ENCODE measurements at places on chromosomes 11 and 22. TPM values are rescaled to one million over a fixed set of nuclear protein-coding genes. Genes with fewer than 3 reads are reported as not detected.
A peak's percentile ranks its signal among the peaks of the same experiment; 100 is the strongest.

The PARVG gene
- not detected for total RNA-seq

The PEX16 gene
- total RNA-seq, result 52.0 TPM

The YPEL1 gene
- total RNA-seq, result 4.9 TPM

The CCDC81 gene
- total RNA-seq, result not detected

The WT1 gene
- total RNA-seq, result 8.5 TPM

The PIWIL4 gene
- total RNA-seq, result 1.8 TPM

- peak; percentile 16 for DNase-seq
Observed at GRCh38 chr22:31891366-31892079, 52.8 kb upstream of the YWHAH start.

DNA sequence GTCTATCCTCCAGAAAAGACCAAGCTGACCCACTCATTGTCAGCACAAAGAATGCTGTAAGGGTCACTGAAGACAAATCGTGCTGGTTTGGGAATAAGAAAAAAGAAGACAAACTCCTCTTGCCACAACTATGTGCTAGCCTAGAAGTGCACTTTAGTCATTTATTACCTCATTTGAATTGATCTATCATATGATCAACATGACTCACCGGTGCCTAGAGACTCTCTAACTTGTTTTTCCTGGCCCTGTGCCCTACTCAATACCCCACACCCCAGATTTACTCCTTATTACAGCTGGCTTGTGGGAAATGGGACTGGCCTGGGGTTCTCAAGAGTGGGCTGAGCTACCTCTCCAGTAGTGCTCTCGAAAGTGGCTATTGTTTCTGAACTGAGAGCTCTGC is 35.9 kb upstream of the HORMAD2 start:
- peak; percentile 93 for DNase-seq

DNA sequence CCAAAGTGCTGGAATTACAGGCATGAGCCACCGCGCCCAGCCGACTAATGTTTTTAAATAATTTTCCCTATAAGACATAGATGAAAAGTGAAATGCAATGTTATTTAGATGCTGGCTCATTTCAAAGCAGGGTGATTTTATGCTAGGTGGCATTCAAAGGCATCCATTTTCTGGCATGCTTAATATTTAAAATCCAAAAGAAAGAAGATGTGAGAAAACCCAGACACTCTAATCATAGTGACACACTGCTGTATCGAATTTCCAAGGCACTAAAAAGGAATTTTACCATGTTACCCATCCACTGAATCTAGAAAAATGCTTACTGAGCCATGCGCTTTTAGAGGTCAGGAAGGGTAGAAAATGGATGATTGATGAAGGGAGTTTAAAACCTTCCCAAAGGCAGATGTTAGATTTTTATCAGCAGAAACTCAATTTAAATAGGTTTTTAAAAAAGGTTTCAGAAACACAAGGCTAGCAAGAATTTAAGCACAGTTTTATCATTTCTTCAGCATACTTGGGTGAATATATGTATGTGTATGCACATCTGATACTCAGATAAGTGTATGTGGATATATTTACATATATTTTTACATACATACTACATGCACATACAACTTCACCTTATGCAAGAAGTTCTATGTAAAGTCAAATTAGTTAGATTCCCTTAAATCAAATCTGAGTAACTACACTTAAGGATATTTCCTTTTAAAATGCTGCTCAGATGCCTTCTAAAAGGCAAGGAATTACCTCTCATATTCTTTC is 24.1 kb upstream of the CCDC89 start:
- no peak for DNase-seq

DNA sequence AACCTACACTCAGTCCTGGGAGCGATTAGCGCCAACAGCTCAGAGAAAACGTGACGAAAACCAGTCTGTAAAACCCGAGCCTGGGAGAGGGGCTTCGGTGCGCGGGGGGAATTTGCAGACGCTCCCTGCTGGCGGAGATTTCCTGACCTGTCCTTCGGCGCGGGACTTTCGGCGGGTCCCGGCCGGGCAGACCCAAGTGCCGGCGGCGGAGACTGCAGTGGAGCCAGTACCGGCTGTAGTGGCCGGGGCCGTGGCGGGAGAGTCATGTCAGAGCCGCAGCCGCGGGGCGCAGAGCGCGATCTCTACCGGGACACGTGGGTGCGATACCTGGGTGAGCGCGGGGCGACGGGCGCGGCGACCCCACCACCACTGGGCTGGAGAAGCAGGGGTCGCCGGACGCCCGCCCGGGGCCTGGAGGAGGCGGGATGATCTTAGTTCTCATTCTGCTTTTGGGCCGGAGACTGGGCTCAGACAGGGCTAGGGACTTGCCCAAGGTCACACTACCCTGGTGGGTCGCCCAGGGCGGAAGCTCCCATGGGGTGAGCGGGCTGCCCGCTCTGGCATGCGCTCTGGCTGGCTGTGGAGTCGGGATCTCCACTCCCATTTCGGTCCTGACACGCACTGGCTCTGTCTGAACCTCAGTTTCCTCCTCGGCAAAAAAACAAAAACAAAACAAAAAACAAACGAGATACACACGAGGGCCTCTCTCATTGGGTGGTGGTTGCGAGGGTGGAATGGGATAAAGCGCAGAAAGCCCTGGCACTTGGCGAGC is at the start of gene MTFP1:
MTFP1 (plus strand) TSS at position 153 of the 772 bp plus-strand sequence; CDS start at position 265, 112 bp downstream.
- no peak for DNase-seq

DNA sequence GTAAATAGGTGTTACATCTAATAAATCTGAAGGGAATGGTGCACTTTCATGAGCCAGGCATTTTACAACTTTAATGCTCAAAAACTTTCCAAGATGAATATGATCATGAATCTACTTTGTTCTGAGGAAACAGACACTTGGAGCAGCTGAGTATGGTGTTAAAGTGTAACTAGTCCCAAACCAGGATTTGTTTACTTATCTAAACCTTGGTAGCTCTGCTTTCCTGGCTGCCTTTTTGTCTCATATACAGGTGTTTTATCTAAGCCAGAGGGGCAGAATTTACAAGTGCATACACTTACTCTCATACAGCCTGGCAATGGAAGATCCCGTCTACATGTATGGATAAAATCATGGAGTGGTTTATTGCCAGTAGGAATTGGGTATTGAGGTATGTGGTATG is 171.5 kb downstream of the FAT3 start:
- DNase-seq, result no peak

DNA sequence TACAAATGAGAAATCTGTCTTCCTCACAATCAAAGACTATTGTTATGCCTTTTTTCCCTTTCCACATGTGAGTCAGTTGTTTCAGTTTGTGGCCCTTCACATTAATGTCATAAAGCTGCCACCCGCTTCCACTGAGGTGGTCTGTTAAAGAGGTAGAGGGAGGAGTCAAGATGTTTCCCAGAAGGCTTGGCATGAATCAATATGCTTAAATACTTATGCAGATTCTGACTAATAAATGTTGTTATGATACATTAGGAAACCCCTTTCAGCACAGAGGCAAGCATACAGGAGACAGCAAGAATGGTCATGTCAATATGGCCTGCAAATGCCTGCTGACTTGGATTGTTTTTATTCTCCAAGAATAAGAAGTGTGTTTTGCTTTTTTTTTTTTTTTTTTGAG is 6.5 kb downstream of the RTN3 start:
- DNase-seq, result no peak

DNA sequence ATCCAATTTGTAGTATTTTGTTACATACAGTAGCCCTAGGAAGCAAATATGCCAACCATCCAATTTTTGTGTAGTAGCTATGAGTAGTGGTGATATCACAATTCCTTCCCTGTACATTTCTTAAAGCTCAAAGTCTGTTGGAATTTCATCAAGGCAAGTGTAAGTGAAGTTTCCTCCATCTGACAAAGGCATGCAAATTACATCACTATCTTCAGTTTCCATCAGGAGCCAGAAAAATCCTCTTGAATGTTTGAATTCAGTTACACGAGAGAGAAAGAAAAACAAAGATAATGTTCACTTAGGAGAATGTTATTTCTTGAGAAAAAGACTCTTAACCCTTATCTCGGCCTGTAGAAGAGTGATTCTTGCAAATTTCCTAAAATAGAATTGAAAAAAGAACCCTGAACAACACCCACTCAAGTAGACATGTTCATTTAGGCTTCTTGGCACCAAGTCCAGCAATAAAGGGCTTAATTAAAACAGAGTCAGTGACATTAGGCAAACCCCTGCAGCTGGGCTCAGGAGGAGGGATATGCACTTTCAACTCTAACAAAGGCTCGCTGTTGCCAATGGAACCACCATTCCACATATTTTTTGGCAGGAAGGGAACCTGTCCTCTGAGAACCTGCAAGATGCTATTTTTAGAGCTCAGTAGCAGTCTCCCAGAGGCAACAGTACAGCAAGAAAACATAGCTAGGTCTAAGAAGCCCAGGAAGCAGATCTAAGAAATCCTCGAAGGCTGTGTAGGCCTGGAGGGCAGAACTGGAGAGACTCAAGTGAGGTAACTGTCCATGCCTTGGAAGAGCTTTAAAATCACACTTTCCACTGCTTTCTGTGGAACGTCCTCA is 144.6 kb downstream of the CCDC81 start:
- no peak for DNase-seq

- DNase-seq, result no peak
Observed at GRCh38 chr11:11535611-11536010, 86.2 kb downstream of the GALNT18 start.

DNA sequence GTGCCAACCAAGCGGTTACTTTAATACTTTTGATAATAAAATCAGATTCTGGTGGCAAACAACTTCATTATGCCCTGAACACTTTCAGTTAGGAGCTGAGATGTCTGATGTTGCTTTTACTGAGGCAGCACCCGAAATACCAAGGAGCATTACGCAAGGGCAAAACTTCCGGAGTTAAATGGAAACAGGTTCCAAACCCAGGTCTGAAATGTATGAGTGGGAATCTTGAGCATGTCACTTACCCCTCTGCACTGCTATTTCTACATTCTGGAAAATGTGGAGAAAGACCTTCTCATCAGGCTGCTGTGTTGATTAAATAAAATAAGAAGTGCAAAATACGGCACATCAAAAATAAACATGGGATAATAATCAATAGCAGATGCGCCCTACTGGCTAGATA is 315.1 kb downstream of the LARGE1 start:
- DNase-seq, result no peak

GRCh38 chr11:15616130-15617105 is 501.7 kb downstream of the INSC start:
- no peak for DNase-seq

DNA sequence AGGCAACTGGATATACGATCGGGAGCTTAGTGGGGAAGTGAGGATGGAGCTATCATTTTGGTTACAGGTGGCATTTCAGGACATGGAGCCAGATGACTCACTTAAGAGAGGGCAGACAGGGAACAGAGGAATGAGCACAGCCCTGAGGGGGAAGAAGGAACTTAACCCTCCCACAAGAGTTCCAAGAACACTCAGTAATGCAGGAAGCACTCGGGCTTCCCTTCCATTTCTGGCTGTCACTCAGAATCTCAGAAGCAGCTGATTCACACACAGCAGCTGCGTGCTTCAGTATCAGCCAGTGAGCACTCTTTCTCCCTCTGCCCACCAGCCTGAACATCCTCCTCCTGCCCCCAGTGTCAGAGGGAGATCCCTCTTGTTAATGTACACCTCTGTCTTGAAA is 34.8 kb downstream of the EFCAB6 start:
- DNase-seq, result peak; percentile 81

GRCh38 chr22:46054091-46055073 is 77.4 kb upstream of the WNT7B start:
- DNase-seq, result no peak

DNA sequence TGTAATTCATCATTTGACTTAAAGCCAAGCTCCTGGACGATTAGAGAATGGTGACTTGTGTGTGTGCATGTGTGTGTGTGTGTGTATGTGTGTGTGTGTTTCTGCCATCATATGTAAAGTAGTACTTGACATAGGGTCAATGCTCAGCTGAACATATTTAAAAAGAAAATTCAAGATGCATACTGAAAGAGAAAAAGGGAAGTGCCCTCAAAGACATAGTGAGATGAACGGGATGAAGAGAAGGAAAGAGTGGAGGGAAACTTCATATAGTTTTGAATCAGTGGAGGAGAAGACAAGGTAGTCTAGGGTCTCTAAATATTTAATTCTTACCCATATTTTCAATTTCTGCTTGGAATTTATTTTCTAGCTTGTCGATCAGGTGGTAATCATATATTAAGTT is 4.0 kb downstream of the TCN1 start:
- no peak for DNase-seq

DNA sequence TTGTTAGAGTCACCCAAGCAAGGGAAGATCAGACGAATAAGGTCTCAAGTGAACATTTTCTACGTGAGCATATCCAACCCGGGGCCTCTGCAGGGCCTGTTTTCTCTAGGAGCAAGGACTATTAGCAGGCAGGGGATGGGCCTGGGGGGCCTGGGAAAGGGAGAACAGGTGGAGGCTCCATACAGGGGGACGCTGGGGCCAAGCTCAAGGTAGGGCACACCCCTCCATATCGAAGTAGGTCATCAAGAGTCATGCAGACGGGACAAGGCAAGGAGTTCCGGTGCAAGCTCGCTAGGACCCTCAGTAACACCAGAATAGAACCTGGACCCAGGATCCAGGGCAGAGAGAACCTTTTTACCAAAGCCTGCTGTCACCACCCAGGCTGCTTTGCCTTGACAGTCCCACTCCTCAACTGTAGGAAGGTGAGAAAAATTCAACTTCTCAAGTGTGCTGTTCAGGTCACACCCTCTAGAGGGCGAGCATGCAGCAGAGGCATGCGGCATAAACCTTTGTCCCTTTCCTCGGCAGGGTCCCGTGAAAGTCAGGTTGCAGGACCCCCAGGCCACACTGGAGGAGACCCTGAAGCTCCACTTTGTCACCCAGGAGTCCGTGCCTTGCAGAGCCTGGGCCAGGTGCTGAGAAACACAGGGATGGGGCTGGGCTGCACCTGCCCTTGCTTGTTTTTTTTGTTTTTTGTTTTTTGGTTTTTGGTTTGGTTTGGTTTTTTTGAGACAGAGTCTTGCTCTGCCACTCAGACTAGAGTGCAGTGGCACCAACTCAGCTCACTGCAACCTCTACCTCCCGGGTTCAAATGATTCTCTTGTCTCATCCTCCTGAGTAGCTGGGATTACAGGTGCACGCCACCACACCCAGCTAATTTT is 8.6 kb upstream of the APOBEC3B start:
- no peak for DNase-seq

- DNase-seq, result no peak
Observed at GRCh38 chr11:102305352-102306047, 11.8 kb upstream of the BIRC3 start.

DNA sequence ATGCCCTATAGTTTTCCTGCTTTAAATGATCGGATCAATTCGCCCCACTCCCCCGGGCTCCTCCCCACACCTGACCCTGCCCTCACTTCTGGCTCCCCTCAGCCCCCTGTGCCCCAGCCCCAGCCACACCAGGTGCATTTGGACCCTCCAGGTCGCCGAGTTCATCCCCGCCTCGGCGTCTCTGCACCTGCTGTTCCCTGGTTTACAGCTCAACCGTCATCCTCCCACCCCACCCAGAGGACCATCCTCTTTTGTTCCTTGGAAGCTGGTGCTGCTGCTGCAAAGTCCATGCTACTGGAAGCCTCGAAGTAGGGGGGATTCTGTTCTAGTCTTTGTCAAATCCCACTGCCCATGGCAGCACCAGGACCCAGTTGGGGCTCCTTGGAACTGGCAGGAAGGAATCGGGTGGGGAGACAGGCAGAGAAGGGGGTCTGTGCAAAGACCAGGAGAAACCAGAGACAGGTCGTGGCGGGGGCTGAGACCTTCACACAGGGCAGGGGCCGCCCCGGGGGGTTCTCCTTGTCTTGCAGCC is 4.5 kb upstream of the MUC5B start:
- DNase-seq, result no peak

GRCh38 chr11:16114431-16114830 is 241.9 kb downstream of the SOX6 start:
- DNase-seq, result no peak

GRCh38 chr22:49047447-49047846 is 780.2 kb downstream of the BRD1 start:
- DNase-seq, result no peak

Data from kidney epithelial cell (primary cell).